Fibroblast of mammary gland (primary cell): ENCODE measurements at places on chromosomes 5 and 9.

DNA sequence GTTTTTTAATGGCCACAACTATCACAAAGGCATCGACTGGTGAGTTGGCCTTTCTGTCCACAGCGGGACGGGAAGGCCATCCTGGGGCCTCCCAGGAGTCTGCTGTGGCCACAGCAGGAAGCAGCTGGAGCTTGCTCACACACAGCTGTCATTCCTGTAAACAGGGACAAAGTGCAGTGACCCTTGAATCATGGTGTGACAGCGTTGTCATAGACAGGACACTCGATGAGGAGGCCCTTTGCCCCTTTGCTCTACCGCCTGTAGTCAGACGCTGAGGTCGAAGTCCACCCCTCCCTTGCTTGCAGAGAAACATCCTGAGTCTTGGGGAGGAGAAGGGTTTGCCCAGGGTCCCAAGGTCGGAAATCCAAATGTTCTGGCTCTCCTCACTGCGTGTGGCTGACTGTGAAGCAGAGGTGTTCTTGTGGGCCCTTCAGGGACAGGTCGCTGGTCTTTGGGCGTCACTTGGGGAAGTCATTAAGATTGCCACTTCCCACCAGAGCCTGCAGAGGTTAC lies 35.1 kb downstream of the NDST1 start:
- DNase-seq: no peak

GRCh38 chr5:53397845-53398244 lies 82.6 kb upstream of the FST start:
- DNase-seq: peak; percentile 86

DNA sequence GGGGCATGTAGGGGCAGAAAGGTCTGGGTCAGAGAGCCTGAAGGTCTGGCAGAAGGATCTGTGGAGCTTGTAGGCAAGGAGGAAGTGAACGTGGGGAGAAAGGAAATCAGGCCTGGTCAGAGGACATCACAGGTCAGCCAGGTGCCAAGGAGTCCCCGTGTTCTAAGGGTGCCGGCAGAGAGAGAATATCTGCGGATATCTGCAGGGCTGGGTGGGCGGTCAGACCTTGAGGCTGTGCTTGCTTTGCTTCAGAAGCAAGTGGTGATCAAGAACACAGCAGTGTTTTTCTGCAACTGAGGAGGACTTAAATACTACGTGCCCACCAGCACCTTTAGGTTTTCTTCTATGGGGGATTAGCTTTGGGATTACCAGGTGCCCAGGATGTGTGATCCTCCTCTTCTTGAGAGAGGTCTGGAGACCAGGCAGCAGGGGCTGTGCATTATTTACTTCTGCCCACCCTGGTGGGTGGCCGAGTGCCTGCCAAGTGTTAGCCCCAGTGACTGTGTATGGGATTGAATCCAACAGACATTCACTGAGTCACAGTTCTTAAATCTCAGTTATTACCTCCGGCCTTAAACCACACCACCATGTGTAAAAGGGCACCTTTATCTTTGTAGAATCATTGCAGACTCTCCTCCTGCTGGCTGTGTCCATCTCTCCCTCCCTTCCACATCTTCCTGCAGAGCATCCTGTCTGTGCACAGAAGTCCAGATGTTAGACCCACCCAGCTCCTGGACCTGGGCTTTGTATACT lies 12.5 kb upstream of the SHB start:
- DNase-seq: no peak

GRCh38 chr9:85871008-85871407 lies 69.9 kb upstream of the NAA35 start:
- DNase-seq: no peak

GRCh38 chr9:91202736-91203283 lies 158.9 kb downstream of the AUH start:
- no peak for DNase-seq

DNA sequence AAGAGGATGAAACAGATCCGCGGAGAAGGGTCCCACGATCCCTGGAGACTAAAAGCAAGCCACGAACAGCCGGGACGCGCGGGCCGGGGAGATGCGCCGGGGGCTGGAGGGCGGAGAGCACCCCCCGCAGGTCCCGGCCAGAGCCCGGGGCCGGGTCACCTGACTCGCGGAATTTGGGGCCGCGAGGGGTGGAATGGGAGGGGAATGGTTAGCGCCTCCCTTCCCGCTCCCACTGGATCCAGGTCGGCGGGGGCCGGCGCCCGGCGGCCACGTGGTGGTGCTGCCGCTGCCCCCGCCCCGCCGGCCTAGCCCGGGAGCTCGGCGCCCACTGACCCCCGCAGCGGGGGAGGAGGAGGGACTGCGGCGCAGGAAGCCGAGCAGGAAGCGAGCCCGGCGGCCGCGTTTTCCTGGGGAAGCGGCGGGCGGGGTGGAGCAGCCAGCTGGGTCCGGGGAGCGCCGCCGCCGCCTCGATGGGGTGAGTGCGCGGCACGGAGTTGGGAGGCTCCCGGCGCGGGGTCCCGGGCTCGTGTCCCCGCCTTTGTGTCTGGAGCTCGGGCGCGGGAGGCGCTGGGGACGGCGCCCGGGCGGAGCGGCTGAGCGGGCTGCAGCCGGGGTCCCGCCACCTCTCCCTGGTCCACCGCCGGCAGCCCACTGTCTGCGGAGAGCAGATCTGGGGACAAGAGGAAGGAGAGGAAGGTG lies at the start of gene RAI14:
Gene RAI14, plus strand, starts transcription at position 328 of the 699 bp plus-strand sequence. CDS start 30,592 bp downstream, outside the sequence.
- DNase-seq: peak; percentile 73

GRCh38 chr9:109715344-109715743 lies 64.7 kb upstream of the PALM2AKAP2 start:
- no peak for DNase-seq

DNA sequence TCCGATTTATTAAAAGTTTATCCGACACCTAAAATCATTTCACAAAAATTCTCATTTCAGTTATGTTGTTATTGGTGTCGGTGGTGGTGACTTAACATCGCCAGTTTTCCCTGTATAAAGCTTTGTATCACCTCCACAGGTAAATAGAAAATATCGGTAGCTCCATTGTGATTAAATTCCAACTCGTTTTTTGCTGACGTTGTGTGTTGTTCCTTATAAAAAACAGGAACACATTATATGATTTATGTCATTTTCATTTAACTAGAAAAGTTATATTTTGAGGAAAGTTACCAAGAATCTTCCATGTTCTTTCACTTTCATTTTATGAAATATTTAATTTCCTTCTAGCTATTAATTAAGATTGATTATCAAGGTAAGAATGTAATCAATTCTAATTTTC lies 635.9 kb downstream of the CDH18 start:
- no peak for DNase-seq

DNA sequence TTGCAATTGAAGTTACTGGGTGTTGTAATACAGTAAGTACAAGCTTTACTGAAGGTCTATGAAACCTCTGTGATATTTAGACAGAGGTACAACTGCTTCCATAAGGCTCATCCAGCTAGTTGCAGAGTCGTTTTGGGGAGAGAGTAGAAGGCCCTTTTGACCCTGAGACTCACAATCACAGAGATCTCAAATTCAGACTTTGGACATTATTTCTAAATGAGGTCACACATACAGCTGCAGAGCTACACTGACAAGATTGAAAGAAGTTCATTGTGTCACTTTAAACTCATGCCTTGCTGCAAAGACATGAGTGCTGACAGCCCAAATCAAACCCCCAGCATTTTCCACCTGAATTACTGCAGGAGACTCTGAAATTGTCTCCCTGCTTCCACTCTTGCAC lies 205.9 kb upstream of the TMEM161B start:
- no peak for DNase-seq

- DNase-seq: peak; percentile 36
These were observed 118.0 kb downstream of the VAV2 start for GRCh38 chr9:133874060-133874657.

GRCh38 chr9:77944556-77945243 lies 86.9 kb downstream of the GNAQ start:
- no peak for DNase-seq

DNA sequence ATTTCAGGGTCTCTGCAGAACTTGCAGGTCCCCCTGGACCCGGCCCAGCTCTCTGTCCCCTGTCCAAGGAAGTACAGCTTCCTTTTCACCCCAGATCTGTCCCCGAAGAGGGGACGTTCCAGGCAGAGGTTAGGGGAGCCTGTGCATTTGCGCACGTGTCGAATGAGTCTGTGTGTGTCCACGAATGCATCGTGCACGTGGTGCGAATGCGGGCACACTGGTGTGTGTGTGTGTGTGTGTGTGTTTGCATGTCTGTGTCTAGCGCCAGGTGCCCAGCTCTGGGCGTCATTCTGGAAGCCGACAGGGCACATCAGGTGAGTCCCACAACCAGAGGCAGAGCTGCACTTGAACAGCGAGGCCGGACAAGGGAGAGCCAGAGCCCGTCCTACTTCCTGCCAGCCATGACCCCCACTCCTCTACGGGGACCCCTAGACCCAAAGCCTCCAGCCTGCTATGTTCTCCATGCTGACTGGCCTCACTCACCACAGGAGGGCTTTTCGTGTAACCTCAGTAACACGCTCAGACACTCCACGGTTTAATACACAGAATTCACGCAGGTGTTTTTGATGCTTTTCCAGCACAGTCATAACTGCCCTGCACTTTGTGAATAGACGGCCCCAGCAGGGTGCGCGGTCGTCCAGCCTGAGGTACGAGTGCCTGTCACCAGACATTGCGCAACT lies 41.3 kb upstream of the CACNA1B start:
- DNase-seq: no peak

GRCh38 chr9:74940600-74940999 lies 12.1 kb downstream of the C9orf40 start:
- DNase-seq: peak; percentile 1

DNA sequence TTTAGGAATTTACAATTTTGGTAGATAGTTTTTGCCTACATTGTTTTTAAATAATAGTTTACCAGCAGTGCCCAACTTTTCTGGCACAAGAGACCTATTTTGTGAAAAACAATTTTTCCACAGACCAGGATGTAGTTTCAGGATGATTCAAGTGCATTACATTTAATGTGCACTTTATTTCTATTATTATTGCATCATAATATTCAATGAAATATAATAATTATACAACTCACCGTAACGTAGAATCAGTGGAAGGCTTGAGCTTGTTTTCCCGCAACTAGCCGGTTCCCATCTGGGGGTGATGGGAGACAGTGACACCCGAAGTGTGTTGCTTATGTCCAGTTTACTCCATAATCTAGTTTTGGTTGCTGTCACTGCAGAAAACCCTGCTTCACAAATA lies 3.5 kb upstream of the HNRNPA0 start:
- no peak for DNase-seq

DNA sequence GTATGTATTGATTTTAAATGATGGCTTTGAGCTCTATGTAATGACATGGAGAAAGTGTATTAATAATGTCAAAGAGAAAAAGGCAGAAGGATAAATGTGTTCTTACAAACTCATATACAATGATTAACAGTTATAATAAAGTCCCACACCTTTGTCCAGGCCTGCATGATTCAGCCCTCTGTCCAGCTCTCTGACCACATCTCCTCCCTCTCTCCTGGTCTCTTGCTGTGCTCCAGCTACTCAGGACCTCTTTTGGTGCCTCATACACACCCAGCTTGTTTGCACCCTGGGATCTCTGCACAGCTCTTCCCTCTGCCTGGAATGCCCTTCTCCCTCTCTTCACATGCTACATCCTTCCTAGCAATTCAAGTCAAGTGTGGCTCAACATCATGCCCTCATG lies 37.5 kb upstream of the DMRT1 start:
- DNase-seq: no peak

GRCh38 chr9:84266087-84266561 lies 74.4 kb downstream of the SLC28A3 start:
- no peak for DNase-seq

DNA sequence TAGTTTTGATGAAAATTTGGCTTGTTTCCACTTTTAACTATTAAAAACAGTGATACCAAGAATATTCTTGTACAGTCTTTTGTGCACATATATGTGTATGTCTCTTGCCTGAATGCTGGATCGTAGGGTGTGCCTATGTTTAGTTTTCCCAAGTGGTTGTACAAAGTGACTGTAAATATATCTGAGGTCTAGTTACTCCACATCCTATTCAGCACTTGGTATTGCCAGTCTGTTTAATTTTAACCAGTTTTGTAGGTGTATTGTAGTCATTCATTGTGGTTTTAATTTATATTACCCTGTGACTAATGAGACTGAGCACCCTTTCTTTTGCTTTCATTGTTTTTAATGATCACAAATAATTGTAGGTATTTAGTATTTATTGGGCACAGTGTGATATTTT lies 17.8 kb downstream of the RCL1 start:
- no peak for DNase-seq

DNA sequence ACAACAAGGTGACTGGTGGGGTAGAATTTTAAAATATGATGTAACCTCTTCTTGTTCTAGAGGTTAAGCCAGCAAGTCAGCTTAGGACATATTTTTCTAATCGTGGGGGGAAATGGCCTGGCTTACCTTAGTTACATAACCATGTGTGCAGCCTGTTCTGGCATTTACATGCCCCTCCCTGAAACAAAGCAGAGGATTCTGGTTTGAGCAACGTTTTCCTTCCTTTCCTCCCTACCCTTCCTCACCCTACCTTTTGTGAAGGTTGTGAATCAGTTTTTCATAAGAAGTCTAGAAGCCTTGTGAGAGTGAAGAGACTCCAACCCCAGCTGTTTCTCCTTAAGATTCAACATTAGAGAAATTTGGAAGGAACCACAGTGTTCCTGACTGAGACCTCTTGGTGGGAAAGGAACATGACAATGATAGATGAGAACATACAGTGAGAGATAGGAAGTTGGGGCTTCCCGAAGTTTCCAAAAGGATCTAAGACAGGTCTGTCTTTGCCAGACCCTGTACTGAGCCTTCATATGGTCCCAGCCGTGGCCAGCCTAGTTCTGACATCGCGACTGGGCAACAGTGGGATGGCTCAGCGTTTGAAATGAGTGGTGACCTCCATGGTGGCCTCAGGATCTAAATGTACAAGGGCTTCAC lies 365.2 kb downstream of the SPATA31D1 start:
- peak; percentile 49 for DNase-seq
